ENCODE measurements at places on chromosomes 1 and 21. TPM values are rescaled to one million over a fixed set of nuclear protein-coding genes. Genes with fewer than 3 reads are reported as not detected.

The OR2T34 gene
- total RNA-seq, result not detected

The SYT11 gene
- 13.8 TPM for total RNA-seq

The ASCL5 gene
- not detected for total RNA-seq

The STYXL2 gene
- not detected for total RNA-seq

The FALEC gene
- total RNA-seq, result not detected

The RNU1-1 gene
- under 0.01 TPM for total RNA-seq

The ERICH3 gene
- total RNA-seq, result not detected

The CLCA2 gene
- total RNA-seq, result 1.4 TPM

The GUCA2B gene
- total RNA-seq, result not detected

The TRIM67 gene
- total RNA-seq, result under 0.01 TPM

The CYP4Z1 gene
- total RNA-seq, result 13.0 TPM

The IVL gene
- total RNA-seq, result not detected

The NBPF6 gene
- total RNA-seq, result not detected

The CD1B gene
- total RNA-seq, result 1.9 TPM

The JAM2 gene
- 4.4 TPM for total RNA-seq

The SPOCD1 gene
- total RNA-seq, result 42.7 TPM

The MTARC1 gene
- total RNA-seq, result 76.4 TPM

The ATAD3C gene
- total RNA-seq, result 0.19 TPM

The TRIM63 gene
- 0.51 TPM for total RNA-seq
